ENCODE measurements at places on chromosomes 1 and 21. TPM values are rescaled to one million over a fixed set of nuclear protein-coding genes. Genes with fewer than 3 reads are reported as not detected.

GRCh38 chr1:185096531-185096930 lies 51.2 kb downstream of the RNF2 start:
- no peak for DNase-seq

GRCh38 chr1:35870651-35871309 lies 12.2 kb upstream of the AGO1 start:
- DNase-seq: no peak

DNA sequence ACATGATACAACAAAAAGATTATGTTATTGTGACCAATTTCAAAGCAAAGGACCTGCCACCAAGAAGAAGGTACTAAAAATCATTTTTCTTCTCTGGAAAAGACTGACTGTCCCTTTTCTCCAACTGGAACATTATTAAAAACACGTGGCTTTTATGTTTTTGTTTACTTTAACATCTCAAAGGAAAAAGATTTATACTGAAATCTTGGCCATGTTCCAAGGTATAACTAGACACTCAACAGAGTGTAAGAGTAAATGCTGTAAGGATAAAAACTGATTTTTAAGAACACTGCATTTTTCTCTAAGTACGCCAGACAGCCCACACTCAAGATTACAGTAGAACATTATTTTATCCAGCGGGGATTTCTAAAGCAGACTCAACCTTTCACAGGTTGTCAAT lies 62.1 kb downstream of the BRWD1 start:
- no peak for DNase-seq

- peak; percentile 68 for DNase-seq
These were observed 84.9 kb upstream of the SLC44A3 start for GRCh38 chr1:94734963-94735901.

DNA sequence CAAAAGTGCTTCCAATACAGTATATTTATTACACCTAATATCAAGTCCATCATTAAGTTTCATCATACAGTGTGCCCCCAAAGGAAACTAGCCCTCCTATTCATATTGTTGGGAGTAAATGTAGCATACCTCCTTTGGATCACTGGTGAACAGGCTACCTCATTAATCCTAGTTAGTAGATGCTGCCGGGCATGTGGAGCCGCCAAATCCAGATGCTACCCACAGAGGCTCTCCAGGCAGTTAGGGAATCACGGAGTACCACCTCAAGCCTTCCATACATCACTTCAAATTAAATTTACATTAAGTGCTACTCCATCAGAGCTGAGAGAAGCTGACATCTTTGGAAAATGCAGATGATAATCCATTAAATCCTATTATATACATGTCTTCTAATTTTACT lies 121.7 kb upstream of the FOXD3 start:
- DNase-seq: no peak

The UBL4B gene
- not detected for total RNA-seq

The NPPA gene
- not detected for total RNA-seq

The GPR161 gene
- 9.9 TPM for total RNA-seq

The KCNK2 gene
- 0.44 TPM for total RNA-seq

DNA sequence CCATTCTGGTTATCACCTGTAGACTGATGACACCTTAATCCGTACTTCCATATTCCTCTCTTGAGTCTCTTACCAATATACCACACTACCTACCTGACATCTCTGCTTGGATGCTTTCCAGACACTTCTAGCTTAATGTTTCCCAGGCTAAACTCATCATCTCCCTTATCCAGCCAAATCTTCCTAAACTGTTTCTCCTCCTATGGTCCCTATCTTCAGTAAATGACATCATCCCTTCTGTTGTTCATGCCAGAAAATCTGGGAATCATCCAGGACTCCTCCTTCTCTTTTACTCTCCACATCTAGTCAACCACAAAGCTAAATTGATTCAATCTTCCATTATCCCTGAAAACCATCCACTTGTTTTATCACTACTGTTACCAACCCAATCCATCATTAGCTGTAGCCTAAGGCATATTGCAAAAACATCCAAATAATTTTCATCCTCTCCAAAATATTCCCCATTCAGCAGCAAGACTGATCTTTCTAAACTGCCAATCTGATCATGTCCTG lies 464.1 kb upstream of the BEND5 start:
- no peak for DNase-seq

DNA sequence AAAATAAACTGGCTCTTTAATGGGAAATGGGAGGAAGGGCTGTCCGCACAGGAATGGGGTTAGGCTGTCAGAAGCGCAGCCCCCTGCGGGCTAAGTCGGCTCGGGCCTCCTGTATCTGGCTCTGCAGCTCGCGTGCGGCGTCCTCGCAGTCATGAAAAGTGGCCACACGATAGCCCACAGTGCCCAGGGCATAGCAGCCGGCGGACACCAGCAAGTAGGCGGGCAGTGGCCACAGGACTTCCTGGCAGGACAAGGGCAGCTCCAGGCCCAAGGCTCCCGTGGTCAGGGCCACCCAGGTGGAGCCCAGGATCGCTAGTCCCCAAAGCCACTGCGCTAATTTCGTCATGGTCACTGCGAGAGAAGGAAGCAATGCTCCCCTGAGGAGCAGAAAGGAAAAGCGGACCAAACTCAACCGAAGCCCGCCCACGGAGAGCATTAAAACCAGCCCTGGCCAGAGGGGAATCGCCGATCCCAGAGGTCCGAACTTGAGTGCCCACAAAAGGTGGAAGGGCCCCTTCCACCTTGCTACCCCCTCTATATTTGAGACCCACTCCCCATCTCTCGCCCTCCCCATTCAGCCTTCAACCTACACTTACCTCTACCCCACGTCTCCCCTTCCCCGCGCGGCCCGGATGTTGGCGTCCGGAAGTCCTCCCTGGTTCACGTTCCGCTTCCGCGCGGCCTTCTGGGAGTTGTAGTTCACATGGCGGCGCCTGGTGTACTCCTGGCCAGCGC lies at the start of gene DPM3:
Gene DPM3, minus strand, starts transcription at position 637 of the 735 bp plus-strand sequence. Its CDS starts 291 bp downstream, at position 346.
- peak; percentile 82 for DNase-seq

- no peak for DNase-seq
These were observed 59.4 kb upstream of the ROR1 start for GRCh38 chr1:63714482-63714760.

The PTGER3 gene
- total RNA-seq: 0.26 TPM

- DNase-seq: no peak
These were observed 141.8 kb upstream of the ZNF648 start for GRCh38 chr1:182203191-182203875.

The CTSE gene
- not detected for total RNA-seq

The FAM163A gene
- total RNA-seq: 0.46 TPM

- peak; percentile 66 for DNase-seq
These were observed 73.1 kb upstream of the TSHB start for GRCh38 chr1:114956570-114956969.

All from H9 (cell line).